ENCODE measurements at places on chromosomes 13 and 19.
A peak's percentile ranks its signal among the peaks of the same experiment; 100 is the strongest.

DNA sequence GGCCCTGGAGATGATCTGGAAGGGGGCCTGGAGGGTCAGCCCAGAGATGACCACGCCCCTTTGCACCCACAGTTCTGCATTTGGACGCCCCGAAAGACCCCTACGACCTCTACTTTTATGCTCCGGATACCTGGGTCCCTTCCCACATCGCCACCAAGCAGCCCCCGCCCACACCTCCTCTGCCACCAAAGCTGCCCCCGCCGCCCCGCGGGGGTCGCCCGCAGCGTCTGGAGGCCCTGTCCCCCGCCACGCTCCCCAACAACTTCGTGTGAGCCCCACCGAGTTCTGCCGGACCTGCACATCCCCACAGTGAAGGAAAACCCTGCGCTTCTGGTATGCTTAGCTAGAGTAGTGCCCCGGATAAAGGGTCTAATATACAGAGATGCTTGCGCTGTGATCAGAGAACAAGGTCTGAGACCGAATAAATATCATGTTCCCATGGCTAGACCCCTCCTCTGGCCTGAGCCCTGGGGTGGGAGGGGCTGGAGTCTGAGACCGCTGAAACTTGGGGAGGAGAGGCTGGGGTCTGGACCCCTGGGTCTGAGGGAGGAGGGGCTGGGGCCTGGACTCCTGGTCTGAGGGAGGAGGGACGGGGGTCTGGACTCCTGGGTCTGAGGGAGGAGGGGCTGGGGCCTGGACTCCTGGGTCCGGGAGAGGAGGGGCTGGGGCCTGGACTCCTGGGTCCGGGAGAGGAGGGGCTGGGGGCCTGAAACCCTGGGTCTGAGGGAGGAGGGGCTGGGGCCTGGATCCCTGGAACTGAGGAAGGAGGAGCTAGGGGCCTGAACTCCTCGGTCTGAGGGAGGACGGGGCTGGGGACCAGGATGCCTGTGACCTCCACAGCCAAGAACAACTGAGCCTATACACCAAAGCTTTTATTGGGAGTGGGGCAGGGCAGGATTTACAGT, 3.6 kb downstream of the GFY start:
- no peak for DNase-seq

DNA sequence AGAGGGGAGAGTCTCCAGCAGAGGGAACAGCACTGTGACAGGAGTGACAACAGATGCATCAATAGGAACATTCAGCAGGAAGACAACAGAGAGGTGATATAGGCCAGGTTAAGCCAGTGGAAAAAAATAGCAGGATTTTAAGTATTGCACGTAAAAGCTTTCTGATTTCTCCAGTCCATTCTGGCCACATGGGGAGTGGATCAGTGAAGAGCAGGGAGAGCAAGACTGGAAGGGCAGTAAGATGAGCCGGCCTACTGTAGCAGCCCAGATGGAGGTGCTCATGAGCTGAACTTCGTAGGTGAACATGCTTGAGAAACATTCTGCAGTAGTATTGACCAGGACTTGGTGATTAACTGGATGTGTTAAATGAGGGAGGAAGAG, 1.7 kb downstream of the UTP14C start:
- no peak for DNase-seq

DNA sequence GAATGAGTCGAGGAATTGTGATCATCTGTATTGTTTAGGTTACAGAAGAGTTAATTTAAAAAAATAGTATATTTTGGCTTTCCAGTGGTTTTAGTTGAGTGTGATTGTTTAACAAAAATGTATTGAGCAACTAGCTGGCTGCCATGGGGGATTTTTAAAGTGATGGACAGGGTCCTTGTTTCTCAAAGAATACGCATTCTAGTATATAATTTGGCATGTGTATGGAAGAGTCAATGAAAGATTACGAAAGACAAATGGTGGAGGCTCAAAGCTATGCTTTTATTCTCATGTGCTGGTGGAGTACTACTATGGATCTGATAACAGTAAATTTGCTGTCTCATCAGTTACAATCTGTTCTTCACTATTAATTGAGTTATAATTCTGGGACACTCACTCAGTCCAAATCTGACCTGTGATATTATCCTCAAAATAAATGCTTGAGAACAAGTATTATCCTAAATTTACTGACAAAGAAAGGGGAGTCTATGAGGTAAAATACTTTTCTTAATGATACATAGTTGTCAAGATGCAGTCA, 240.0 kb downstream of the GPC6 start:
- DNase-seq, result no peak

DNA sequence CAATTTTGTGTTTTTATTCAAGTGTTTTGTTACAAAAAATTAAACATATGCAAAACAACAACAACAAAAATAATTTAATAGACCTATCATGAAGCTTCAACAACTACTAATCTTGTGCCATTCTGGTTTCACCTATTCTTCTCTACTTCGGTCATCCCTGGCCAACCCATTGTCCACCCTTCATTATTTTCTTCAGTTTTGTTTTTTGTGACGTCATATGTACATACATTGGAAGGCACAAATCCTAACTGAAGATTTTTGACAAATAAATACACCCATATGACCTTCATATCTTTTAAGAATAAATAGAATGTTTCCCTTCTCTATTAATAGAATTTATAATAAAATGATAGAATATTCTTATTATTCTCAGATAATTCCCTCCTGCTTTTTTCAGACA, 69.2 kb downstream of the ZNF429 start:
- DNase-seq, result no peak

- no peak for DNase-seq
Observed at GRCh38 chr13:51193387-51193786, 28.8 kb upstream of the FAM124A start.

- peak; percentile 94 for DNase-seq
Observed at GRCh38 chr13:99356262-99357091, 49.3 kb upstream of the GPR183 start.

- no peak for DNase-seq
Observed at GRCh38 chr19:15297416-15298224, 34.7 kb downstream of the BRD4 start.

DNA sequence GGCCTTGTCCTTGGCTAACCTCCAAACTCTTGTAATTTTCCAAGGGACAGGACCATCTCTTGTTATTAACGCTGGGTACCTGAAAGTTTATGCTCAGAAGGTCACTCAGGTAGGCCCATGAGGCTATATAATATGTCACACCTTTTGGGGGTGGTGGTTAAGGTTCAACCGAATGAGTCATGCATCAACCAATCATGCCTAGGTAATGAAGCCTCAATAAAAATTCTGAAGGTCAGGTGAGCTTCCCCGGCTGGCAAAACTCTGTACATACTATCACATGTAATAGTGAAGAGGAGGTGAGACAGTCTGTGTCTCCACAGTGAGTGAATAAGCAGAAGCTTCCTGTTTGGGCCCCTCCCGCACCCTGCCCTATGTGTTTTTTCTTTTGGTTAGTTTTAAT, 424.9 kb downstream of the PCDH17 start:
- no peak for DNase-seq

DNA sequence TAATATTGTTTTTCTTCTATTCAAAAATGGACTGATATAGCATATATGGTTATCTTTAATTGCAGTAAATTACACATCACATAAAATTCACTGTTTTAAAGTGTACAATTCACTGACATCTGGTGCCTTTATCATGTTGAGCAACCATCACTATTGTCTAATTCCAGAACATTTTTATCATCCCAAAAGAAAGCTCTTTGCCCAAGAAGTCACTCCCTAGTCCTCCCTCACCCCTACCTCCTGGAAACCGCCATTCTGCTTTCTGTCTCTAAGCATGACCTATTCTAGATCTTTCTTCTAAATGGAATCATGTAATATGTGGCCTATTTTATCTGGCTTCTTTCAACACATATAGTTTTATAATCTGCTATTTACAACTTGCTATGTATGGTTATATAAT, 525.6 kb downstream of the DCT start:
- DNase-seq, result no peak

GRCh38 chr13:53138376-53139036, 109.9 kb downstream of the OLFM4 start:
- DNase-seq, result no peak

- DNase-seq, result peak; percentile 72
Observed at GRCh38 chr19:55253842-55254624, 4.8 kb downstream of the PPP6R1 start.

- peak; percentile 72 for DNase-seq
Observed at GRCh38 chr19:53881482-53882390, at the start of gene PRKCG. PRKCG (plus strand) TSS chr19:53882197; CDS start chr19:53882495, 298 bp downstream.

GRCh38 chr13:33876716-33877394, 58.9 kb downstream of the RFC3 start:
- no peak for DNase-seq

DNA sequence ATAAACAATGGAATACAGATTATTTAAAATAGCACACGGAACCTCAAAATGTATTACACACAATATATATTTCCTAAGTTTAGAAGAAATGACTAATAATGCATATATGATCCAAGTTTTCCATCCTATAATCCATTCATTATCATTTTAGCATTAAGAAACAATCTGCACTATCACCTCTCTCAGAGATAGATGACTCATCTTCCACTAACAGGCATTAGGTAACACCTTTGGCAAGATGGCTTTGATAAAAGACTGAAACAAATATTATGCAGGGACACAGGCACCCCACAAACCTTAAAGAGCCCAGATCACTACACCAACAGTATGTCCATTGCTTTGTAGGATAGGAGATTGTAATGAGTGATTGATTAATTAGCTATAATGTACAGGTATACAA, 4.1 kb downstream of the ENOX1 start:
- no peak for DNase-seq

GRCh38 chr13:113064000-113064533, 41.5 kb upstream of the F7 start:
- DNase-seq, result no peak

GRCh38 chr13:20388184-20388583, 137.5 kb downstream of the CRYL1 start:
- no peak for DNase-seq

- peak; percentile 17 for DNase-seq
Observed at GRCh38 chr13:109651854-109652253, 134.5 kb downstream of the IRS2 start.

DNA sequence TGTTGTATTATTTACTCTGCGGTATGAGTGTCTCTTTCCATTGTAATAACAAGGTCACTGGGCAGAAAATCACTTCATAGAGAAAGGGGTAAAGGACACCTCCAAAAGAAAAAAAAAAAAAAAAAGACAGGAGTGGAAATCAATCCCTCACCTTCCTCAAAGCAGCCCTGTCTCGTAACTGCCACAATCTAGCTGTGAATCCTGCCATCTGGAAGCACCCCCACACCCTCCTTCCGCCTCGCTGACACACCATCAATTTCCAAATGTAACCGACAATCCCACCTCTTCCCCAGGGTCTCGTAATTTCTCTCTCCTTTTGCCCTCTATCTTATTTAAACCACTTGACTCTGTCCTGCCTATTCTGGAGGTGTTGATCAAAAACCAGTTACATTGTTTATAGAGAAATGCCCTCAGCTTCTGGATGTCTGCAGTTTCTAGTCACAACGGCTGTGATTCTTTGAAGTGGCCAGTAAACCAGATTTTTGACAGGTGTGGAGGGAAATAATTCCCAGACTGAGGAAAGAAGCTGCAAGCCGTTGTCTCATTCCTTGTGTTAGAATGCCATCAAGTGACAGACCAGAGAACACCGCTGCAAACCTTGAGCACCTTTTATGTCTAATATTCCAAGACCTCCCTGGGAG, 9.1 kb upstream of the POP4 start:
- no peak for DNase-seq

DNA sequence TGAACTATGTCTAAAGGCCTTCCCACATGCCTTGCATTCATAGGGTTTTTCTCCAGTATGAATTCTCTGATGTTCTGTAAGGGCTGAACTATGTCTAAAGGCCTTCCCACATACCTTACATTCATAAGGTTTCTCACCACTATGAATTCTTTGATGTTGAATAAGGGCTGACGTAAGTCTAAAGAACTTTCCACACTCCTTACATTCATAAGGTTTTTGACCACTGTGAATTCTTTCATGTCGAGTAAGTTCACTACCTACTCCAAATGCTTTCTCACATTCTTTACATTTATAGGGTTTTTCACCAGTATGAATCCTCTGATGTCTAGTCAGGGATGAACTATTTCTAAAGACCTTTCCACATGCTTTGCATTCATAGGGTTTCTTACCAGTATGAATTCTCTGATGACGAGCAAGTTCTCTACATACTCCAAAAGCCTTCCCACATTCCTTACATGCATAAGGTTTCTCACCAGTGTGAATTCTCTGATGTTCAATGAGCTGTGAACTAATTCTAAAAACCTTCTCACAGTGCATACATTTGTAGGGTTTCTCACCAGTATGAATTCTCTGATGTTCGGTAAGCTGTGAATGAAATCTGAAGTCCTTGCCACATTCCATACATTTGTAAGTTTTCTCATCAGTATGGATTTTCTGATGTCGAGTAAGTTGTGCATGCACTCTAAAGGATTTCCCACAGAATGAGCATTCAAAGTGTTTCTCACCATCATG, 19.1 kb upstream of the ZNF260 start:
- no peak for DNase-seq

DNA sequence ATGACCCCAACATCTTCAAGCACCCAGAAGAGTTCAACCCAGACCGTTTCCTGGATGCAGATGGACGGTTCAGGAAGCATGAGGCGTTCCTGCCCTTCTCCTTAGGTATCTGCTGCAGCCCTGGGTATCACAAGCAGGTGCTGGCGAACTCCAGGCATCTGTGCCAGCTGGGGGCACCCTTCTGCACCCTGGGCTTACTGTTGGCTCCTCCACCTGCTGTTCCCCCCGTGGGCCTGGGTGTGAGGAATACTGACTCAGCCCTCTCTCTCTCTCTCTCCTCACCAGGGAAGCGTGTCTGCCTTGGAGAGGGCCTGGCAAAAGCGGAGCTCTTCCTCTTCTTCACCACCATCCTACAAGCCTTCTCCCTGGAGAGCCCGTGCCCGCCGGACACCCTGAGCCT, 13.0 kb downstream of the CYP2S1 start:
- no peak for DNase-seq

DNA sequence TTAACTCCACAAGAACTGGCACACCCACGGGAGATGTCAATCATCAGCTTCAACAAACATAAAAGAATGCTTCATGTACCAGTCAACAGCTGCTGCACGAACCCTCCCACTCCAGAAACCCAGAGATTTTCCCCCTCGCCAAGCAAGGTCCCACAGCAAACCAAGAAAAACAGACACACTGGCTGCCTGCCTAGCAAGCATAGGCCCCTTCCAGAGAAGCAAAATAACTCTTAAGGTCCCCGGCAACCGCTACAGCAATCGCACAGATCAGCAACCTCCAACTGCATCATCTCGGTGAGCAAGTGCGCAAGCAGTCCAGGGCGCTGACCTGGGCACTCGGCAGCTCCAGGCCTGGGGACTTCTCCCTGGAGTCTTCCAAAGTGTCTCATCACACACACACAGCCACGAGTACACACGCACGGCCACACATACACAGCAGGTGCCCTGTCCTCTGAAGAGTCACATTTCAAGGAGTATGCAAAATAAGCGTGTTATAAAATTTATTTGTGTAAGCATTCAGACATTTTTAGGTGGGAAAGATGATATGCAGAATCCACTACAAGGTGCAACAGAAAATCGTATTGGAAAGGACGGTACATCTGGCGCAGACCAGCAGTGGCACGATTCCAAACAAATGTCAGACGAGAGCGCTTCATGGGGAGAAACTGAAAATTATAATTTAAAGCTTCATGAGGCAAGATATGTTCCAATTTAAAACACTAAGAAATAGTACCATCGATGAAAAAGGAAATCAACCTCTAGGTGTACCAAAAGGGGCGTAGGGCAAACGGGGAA, 125.0 kb downstream of the STK24 start:
- no peak for DNase-seq

GRCh38 chr13:106681536-106681935, 113.6 kb upstream of the ARGLU1 start:
- no peak for DNase-seq
